Activated T-cell treated with anti-CD3 and anti-CD28 coated beads, Interleukin-2, amount 50 U/mL, for 72 hours (primary cell): ENCODE measurements at places on chromosomes 11 and 22. TPM values are rescaled to one million over a fixed set of nuclear protein-coding genes. Genes with fewer than 3 reads are reported as not detected.

HTR3B gene
- total RNA-seq = not detected

MMP13 gene
- not detected for total RNA-seq

OTOG gene
- total RNA-seq = not detected

CHRM1 gene
- not detected for total RNA-seq

CRYBA4 gene
- 0.63 TPM for total RNA-seq

MDK gene
- 11.9 TPM for total RNA-seq

SLC22A25 gene
- not detected for total RNA-seq

BLID gene
- total RNA-seq = not detected

- no peak overlapping the region for H3K4me3 ChIP-seq
- peaks cover 80% of the 10 kb centered on the region for H3K4me1 ChIP-seq
- peak overlapping the region; percentile 2 for H3K27ac ChIP-seq
Measured at GRCh38 chr11:102410382-102410784, 42.2 kb downstream of the TMEM123 start.

DNA sequence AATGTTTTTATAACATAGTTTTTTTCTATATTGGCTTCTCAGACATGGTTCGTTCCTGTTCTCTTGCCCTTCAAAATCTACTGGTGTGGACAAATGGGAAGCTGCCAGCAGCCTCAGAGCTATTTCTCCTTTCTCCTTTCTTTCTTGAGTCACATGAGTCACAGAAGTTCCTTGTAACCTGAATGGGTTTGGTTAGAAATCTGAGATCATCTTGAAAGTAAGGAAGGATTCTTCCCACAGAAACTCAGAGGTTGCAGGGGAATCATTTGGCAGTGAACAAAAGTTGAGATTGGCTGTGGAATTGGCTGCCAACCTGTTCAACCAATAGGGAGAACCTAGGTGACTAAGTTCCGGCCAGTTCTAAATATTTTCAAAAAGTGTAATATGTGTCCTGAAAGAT, 12.5 kb downstream of the PLET1 start:
- no peak overlapping the region for H3K4me3 ChIP-seq
- peaks cover 6% of the 10 kb centered on the region for H3K36me3 ChIP-seq
- H3K4me1 ChIP-seq = no peaks in the 10 kb centered on the region
- no peak overlapping the region for H3K27ac ChIP-seq
- no peak for DNase-seq

DNA sequence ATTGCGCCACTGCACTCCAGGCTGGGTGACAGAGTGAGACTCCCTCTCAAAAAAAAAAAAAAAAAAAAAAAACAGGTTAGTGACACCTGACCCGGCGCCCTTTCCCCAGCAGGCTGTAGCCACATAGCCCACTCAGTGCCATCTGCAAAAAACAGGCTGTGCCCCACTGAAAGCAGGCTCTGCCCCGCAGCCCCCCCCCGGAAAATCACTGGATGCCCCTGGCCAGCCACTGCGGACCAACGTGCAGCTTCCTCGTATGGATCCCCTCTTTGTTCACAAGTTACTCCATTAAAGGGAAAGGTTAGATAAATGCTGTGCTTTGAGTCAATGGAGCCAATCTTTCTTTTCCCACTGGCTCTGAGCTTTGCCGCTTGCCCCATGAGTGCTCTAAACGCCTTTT, 660.3 kb downstream of the TBC1D22A start:
- H3K36me3 ChIP-seq = no peaks in the 10 kb centered on the region
- H3K27ac ChIP-seq = no peak overlapping the region

DNA sequence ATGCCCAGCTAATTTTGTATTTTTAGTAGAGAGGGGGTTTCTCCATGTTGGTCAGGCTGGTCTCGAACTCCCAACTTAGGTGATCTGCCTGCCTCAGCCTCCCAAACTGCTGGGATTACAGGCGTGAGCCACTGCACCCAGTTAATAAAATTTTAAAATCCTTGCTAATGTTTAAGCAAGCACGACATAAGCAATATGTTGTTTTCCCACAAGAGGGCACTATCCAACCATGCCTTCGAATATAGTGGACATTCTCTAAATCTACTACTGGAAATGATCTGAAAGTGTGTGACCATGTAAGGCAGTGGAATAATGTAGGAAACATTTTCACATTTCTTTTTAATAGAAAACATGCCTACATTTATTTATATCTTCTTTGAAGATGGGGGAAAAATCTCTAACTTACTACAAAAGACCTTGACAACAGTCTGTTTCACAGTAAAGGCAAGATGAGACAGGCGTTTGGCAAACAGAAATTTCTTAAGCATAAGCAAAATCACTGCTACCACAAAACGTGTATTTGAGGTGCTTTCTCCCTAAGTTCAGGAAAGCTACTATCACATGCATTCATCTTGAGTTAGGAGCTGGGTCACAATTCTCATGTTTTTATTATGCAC, 38.2 kb downstream of the PITPNB start:
- peaks cover 35% of the 10 kb centered on the region for H3K4me1 ChIP-seq
- no peak overlapping the region for H3K4me3 ChIP-seq
- peak overlapping the region; percentile 58 for H3K27ac ChIP-seq

DNA sequence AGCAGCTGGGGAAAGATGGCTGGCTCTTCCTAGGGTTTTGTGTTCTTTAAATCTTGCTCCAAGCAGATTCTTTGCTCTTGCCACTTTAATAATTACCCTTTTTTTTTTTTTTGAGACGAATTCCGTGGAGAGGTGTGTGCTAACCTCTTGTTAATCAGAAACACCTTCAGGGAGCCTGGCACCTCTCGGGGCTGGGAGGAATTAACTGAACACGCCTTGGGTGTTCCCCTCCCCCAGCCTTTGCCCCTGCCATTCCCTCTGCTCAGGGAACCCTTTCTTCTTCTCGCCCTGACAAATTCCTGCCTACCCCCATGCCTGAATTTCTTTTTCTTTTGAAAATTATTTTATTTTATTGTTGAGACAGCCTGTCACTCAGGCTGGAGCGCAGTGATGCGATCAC, 17.5 kb downstream of the TMPRSS6 start:
- H3K4me1 ChIP-seq = peaks cover 55% of the 10 kb centered on the region
- no peaks in the 10 kb centered on the region for H3K27me3 ChIP-seq
- DNase-seq = no peak
- H3K36me3 ChIP-seq = no peaks in the 10 kb centered on the region

DNA sequence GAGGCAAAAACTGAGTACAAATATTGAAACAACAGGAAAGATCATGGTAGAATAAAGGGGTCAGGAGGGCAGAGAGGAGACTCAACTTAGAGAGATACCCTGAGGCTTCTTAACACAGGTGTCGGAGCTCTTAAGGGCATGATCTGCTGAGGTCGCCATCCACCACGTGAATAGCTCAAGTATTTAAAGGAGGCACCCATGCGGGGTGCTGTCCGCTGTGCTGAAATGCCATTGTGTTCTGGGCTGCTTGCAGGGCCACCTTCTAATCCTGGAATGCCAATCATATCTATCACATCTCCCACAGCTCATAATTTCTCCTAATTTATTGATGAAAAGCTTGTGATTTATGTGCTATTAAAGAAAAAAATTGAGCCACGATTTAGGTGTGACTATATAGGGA, 90.2 kb downstream of the SEZ6L start:
- H3K36me3 ChIP-seq = no peaks in the 10 kb centered on the region
- H3K27ac ChIP-seq = no peak overlapping the region
- peaks cover 38% of the 10 kb centered on the region for H3K27me3 ChIP-seq
- DNase-seq = peak; percentile 5

DNA sequence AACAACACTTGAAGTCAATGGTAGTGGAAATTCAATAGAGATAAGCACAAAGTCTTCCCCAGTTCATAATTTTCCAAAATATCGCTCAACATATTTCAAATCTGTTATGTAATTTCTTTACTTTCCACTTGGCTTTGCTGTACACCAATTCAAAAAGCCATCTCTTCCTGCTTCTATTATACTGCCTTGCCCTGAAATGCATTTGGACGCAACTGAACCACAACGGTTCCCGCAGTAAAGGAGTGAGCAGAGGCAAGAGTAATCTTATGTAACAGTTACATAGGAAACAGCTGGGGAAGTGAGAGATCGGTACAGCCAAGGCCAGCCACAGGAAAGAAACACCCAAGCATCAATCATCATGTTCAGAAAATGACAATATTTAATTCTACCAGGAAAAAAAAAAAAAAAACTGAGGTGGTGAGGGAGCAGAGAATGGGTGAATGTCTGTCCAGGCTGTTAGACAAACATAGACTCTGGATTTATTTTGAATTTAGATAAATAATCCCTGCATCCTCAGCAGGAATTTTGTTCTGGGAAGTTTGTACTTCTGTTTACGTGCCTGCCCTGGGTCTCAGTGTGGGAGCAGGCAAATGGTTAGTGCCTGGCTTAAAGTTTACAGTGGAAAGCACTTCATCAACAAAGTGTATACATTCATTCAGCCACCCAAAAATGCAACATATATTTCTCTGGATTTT, 392.2 kb downstream of the ETS1 start:
- H3K4me3 ChIP-seq = peak overlapping the region; percentile 53
- peaks cover 5% of the 10 kb centered on the region for H3K27me3 ChIP-seq
- DNase-seq = peak; percentile 33
- H3K4me1 ChIP-seq = peaks cover 58% of the 10 kb centered on the region
- no peaks in the 10 kb centered on the region for H3K36me3 ChIP-seq
- H3K27ac ChIP-seq = peak overlapping the region; percentile 13

DNA sequence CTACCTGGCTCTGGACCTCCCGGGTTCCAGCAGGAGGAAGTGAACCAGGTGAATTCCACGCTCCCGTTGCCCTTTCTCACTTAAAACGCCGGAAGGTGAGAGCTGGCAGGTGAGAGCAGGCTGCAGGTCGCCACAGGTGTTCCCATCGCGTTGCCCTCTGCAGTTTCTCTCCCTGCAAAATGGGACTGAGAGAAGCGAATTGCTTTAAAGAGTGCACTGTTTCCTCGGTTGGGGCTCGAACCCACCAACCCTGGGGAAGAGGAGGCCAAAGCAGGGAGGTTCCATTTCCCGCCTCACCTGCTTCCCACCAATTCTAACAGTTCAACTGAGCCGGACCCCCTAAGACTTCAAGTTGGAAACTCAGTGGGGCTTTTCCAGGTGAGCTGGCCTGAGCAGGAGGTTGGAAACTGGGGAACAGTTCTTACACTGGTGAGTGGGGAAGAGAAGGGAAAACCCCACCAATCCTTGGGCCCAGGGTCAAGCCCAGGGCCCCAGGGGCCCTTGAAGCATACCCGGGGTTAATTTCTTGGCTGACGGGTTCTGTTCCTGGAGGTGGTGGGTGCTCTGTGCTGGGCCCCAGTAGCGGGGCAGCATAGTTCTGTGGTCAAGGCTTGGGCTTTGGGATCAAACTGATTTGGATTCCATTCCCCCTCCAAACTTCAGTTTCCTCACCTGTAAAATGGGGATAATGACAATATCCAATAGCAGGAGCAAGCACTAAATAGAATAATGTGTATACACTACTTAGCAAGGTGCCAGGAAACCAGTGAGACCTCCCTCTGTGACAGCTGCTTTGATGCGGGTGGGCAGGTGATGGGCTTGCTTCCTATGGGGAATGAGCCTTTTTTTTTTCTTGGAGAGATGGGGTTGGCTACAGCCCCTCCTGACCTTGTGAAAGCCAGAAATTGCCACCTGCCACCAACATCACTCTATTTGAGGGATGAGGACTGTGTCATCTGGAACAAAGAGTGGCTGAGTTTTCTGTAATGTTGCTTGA, 788 bp downstream of the CD82 start:
- H3K27me3 ChIP-seq = no peaks in the 10 kb centered on the region
- H3K4me1 ChIP-seq = peaks cover 72% of the 10 kb centered on the region
- H3K4me3 ChIP-seq = peak overlapping the region; percentile 88
- peaks cover 14% of the 10 kb centered on the region for H3K36me3 ChIP-seq
- peak overlapping the region; percentile 44 for H3K27ac ChIP-seq
- no peak for DNase-seq

DNA sequence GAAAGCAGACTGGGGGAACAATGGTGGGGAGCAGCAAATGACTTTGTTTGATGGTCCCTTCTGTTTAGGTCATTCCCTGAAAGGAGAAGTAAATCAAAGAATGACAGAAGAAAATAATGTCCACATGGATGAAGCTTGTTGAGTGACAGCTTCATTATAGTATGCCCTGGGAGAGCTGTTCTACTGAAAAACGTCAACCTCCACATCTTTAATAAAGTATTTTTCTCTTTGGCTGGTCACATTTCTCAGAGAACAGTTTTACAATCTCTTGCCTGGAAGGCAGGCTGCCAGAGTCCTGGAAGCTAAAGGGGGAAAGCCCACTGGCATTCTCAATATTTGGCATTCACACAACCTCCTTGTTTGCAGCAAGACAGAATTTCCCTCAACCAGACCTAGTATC, 287.9 kb downstream of the SWAP70 start:
- no peak overlapping the region for H3K27ac ChIP-seq
- DNase-seq = no peak
- no peaks in the 10 kb centered on the region for H3K27me3 ChIP-seq

- DNase-seq = no peak
- H3K4me1 ChIP-seq = no peaks in the 10 kb centered on the region
- peaks cover 34% of the 10 kb centered on the region for H3K27me3 ChIP-seq
- no peaks in the 10 kb centered on the region for H3K36me3 ChIP-seq
- H3K27ac ChIP-seq = no peak overlapping the region
Measured at GRCh38 chr11:109424901-109425300, 2.9 kb downstream of the C11orf87 start.

- no peaks in the 10 kb centered on the region for H3K36me3 ChIP-seq
- peaks cover 4% of the 10 kb centered on the region for H3K27me3 ChIP-seq
- no peaks in the 10 kb centered on the region for H3K4me1 ChIP-seq
- H3K4me3 ChIP-seq = no peak overlapping the region
- H3K27ac ChIP-seq = no peak overlapping the region
Measured at GRCh38 chr22:50665738-50666137, 6.9 kb upstream of the SHANK3 start.

GRCh38 chr22:39148026-39148726, 4.3 kb downstream of the CBX7 start:
- peak overlapping the region; percentile 58 for H3K4me3 ChIP-seq
- no peak overlapping the region for H3K27ac ChIP-seq
- DNase-seq = no peak
- H3K36me3 ChIP-seq = no peaks in the 10 kb centered on the region
- H3K27me3 ChIP-seq = no peaks in the 10 kb centered on the region
- peaks cover 52% of the 10 kb centered on the region for H3K4me1 ChIP-seq

DNA sequence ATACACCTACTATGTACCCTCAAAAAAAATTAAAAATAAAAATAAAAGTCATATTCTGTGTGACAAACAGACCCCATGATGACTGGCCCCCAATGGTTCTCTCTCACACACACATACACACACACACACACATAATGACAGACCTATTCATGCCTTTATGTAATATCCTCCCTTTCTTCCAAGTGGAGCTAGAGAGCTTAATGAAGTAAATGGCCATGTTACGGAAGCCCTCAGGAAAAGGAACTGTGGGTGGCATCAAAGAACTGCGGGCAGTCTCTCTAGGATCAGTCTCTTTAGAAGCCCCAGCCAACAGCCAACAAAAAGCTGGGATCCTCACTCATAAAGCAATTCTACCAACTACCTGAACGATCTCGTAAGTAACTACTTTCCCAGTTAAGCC, 125.5 kb downstream of the SIK3 start:
- DNase-seq = no peak
- H3K27me3 ChIP-seq = no peaks in the 10 kb centered on the region
- H3K36me3 ChIP-seq = peaks cover 2% of the 10 kb centered on the region
- peaks cover 11% of the 10 kb centered on the region for H3K4me1 ChIP-seq
- no peak overlapping the region for H3K4me3 ChIP-seq

DNA sequence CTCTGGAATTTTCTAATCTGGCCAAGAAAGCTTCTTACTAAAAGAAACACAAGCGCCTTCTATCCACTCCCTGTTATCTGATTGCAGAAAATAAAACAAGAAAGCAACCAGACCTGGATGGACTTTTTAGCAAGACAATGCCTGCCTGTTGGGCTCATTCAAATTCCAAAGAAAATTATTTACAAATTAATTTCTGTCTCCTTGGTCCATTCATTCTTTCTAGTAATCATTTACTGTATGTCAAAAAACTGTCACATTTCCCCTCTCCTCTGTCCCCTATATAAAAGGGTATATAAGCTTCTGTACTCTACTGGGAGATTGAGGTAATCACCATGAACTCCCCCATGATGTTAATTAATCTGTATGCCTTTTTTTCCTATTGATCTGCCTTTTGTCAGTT, 279.9 kb downstream of the DLG2 start:
- H3K27ac ChIP-seq = no peak overlapping the region
- no peaks in the 10 kb centered on the region for H3K27me3 ChIP-seq
- H3K4me1 ChIP-seq = no peaks in the 10 kb centered on the region
- no peak for DNase-seq
